Lung (tissue), 17 donors: ENCODE measurements at places on chromosomes 4 and X. TPM values are rescaled to one million over a fixed set of nuclear protein-coding genes. Genes with fewer than 3 reads are reported as not detected.

GRCh38 chr4:47913861-47914219, 543 bp downstream of the NFXL1 start:
- peak; percentile 73 for DNase-seq
- peak overlapping the region; percentile 62 for H3K27ac ChIP-seq
- peaks cover 4% of the 10 kb centered on the region for H3K36me3 ChIP-seq
- H3K4me1 ChIP-seq = peaks cover 3% of the 10 kb centered on the region
- H3K4me3 ChIP-seq = peak overlapping the region; percentile 79

DNA sequence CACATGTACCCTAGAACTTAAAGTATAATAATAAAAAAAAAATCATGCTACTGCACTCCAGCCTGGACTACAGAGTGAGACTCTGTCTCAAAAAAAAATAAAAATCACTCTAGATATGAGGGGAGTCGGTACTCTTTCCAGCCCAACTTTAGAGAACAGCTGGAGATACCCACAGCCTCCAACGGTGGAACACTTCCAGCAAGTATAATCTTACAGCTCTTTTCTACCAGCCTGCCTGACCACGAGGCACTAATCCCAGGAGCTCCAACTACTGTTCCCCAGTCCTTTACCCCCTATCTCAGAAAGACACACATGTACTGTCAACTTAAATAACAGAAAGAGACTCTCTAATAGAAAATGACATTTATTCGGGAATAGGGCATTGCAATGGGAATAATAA, 46.8 kb downstream of the STEEP1 start:
- no peaks in the 10 kb centered on the region for H3K4me1 ChIP-seq
- H3K27me3 ChIP-seq = no peaks in the 10 kb centered on the region
- DNase-seq = no peak
- no peak overlapping the region for H3K4me3 ChIP-seq
- H3K36me3 ChIP-seq = no peaks in the 10 kb centered on the region

GATA1 gene
- 0.43 TPM for total RNA-seq

C1QTNF7 gene
- 3.1 TPM for total RNA-seq

- peaks cover 3% of the 10 kb centered on the region for H3K4me1 ChIP-seq
- no peak overlapping the region for H3K4me3 ChIP-seq
- no peaks in the 10 kb centered on the region for H3K27me3 ChIP-seq
- peaks cover 19% of the 10 kb centered on the region for H3K36me3 ChIP-seq
- H3K27ac ChIP-seq = peak overlapping the region; percentile 1
Measured at GRCh38 chr4:3114377-3114776, 39.9 kb downstream of the HTT start.

DNA sequence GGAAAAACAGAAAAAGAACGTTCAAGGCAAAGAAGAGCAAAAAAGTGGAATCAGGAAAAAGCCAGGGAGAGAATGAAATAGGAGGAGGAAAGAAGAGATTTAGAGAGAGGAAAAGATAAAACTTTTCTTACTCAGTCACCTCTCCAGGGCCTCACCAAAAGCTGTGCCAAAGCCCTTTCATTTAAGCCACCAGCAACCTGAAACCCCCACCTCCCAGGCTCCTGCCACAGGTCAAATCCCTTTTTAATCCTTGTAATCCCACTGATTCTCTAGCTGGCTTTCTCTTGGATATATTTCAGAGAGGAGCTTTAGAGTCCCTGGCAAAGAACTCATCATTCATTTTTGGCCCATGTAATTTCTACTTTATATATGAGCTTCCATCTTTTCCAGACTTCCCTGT, 25.7 kb upstream of the XIAP start:
- no peak for DNase-seq
- H3K27ac ChIP-seq = no peak overlapping the region
- H3K4me1 ChIP-seq = no peaks in the 10 kb centered on the region
- no peak overlapping the region for H3K4me3 ChIP-seq
- no peaks in the 10 kb centered on the region for H3K27me3 ChIP-seq

- no peak overlapping the region for H3K27ac ChIP-seq
- H3K4me1 ChIP-seq = no peaks in the 10 kb centered on the region
- no peak for DNase-seq
- H3K27me3 ChIP-seq = no peaks in the 10 kb centered on the region
Measured at GRCh38 chr4:121428721-121429120, 47.9 kb upstream of the QRFPR start.

DNA sequence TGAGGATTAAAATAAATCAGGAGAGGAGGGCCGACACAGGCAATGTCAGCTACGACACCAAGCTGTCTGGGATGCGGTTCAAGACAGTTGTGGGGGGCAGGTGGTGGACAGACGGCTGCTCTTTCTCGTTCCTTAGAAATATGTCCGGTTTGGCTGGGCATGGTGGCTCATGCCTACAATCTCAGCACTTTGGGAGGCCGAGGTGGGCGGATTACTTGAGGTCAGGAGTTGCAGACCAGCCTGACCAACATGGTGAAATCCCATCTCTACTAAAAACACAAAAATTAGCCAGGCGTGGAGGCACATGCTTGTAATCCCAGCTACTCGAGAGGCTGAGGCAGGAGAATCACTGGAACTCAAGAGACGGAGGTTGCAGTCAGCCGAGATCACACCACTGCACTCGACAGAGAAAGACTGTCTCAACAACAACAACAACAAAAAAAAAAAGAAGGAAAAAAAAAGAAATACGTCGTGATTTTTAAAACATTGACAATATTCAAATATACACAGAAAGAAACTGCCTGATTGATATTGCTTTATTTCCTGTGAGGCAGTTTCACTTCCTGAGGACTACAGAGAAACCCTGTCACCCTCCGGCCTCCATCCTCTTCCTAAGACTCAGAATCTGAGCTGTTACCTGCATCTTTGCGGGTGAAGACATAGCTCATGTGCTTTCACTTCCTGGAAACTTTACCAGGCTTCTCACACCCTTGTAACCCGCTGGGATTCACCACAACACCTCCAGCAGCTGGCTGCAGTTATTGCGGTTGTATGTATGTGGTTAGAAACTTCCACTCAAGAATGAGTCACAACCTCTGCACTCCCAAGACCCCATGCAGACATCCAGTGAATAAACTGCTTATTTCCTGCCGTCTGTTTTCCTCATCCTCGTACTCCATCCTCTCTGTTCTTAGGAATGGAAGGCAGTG, 63.8 kb upstream of the STS start:
- H3K4me1 ChIP-seq = no peaks in the 10 kb centered on the region
- H3K36me3 ChIP-seq = peaks cover 3% of the 10 kb centered on the region
- no peak overlapping the region for H3K27ac ChIP-seq
- no peaks in the 10 kb centered on the region for H3K27me3 ChIP-seq

- no peak overlapping the region for H3K27ac ChIP-seq
- H3K36me3 ChIP-seq = no peaks in the 10 kb centered on the region
- DNase-seq = peak; percentile 80
- no peaks in the 10 kb centered on the region for H3K4me1 ChIP-seq
- H3K27me3 ChIP-seq = no peaks in the 10 kb centered on the region
Measured at GRCh38 chrX:114508756-114509155, 75.1 kb upstream of the HTR2C start.

DNA sequence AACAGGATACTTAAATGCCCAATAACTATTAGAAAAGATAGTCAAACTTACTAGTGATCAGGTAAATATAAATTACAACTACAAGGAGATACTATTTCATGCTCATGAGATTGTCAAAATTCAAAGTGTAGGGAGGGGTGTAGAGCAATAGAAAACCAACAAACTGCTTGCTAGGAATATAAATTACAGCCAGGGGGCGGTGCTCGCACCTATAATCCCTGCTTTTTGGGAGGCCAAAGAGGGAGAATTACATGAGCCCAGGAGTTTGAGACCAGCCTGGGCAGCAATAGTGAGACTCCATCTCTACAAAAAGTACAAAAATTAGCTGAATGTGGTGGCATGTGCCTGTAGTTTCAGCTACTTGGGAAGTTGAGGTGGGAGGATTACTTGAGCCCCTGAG, 556.5 kb upstream of the NR3C2 start:
- H3K27ac ChIP-seq = no peak overlapping the region
- H3K4me1 ChIP-seq = no peaks in the 10 kb centered on the region

SRPK3 gene
- 0.15 TPM for total RNA-seq

ODAPH gene
- total RNA-seq = not detected

TBC1D8B gene
- total RNA-seq = 5.6 TPM

GRCh38 chrX:16654093-16654492, 4.1 kb downstream of the S100G start:
- H3K27me3 ChIP-seq = peaks cover 27% of the 10 kb centered on the region
- H3K36me3 ChIP-seq = peaks cover 2% of the 10 kb centered on the region
- no peaks in the 10 kb centered on the region for H3K4me1 ChIP-seq
- DNase-seq = no peak

- H3K4me1 ChIP-seq = no peaks in the 10 kb centered on the region
- H3K36me3 ChIP-seq = no peaks in the 10 kb centered on the region
- no peak for DNase-seq
- no peak overlapping the region for H3K27ac ChIP-seq
Measured at GRCh38 chrX:66553973-66554372, 84.9 kb downstream of the EDA2R start.

GLRA2 gene
- not detected for total RNA-seq

DNA sequence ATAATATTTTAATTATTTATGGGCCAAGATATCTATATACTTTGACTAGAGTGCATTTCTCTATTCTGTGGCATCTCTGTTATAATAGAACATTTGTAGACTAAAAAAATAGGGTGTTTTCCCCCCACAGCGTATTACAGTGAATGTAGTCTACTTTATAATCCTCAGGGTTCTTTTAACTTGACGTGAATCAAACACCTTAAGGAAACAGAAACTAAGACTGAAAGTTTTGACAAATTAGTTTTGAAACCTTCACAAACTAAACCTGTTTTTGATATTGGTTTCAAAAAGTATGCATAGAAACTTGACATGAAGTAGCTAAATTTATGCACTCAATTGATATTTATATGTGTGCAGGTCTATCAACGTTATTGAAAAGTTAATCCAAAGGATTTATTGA, 1963.1 kb upstream of the TENM3 start:
- H3K4me3 ChIP-seq = no peak overlapping the region
- no peak for DNase-seq
- H3K4me1 ChIP-seq = no peaks in the 10 kb centered on the region
- no peaks in the 10 kb centered on the region for H3K27me3 ChIP-seq
- no peak overlapping the region for H3K27ac ChIP-seq

EVC2 gene
- total RNA-seq = 3.9 TPM

- H3K36me3 ChIP-seq = no peaks in the 10 kb centered on the region
- no peak overlapping the region for H3K4me3 ChIP-seq
- DNase-seq = no peak
- H3K27me3 ChIP-seq = peaks cover under 1% of the 10 kb centered on the region
- H3K27ac ChIP-seq = no peak overlapping the region
Measured at GRCh38 chr4:17310269-17310652, 201.6 kb downstream of the QDPR start.

DNA sequence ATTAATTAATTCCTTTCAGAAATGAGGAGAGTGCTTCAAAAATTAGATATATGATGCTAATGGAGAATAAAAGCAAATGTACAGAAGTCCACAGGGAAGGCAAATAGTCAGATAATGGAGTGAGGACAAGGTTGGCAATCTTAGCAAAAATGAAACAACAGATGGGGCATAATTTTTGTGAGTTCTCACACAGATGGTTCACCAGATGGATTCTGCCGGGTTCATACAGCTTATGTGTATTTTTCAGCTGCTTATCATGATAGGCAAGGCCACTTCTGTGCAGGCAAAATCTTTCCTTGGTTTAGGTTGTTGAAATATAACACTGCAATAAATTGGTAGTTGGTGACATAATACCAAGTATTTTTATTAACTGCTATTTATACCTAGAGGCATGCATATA, 1539.0 kb upstream of the IGFBP7 start:
- H3K4me1 ChIP-seq = no peaks in the 10 kb centered on the region
- H3K27ac ChIP-seq = no peak overlapping the region
- no peak for DNase-seq
- H3K4me3 ChIP-seq = no peak overlapping the region

PLXNA3 gene
- total RNA-seq = 61.1 TPM

IL13RA1 gene
- total RNA-seq = 64.0 TPM

DNA sequence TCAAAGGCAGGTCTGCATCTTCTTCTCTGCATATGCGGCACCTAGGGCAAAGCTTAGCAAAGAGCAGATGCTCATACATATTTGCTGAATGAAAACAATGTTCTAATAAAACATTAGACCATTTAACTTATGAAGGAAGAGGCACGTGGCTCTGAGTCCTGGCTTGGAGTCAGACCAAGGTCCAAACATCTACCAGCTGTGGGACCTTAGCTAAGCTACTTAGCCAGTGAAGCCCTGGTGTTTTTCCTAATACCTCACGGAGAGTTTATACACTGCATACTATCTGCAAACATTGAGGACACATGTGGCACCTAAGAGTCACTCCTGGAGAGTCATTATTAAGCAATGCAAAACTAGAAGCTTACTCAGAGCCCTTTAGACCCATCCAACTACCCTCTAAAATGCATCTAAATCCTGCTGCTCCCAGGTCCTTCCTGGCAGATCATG, 9.0 kb downstream of the PDGFC start:
- H3K4me3 ChIP-seq = no peak overlapping the region
- DNase-seq = peak; percentile 73
- no peaks in the 10 kb centered on the region for H3K27me3 ChIP-seq
- H3K4me1 ChIP-seq = peaks cover 1% of the 10 kb centered on the region
- H3K36me3 ChIP-seq = no peaks in the 10 kb centered on the region

DNA sequence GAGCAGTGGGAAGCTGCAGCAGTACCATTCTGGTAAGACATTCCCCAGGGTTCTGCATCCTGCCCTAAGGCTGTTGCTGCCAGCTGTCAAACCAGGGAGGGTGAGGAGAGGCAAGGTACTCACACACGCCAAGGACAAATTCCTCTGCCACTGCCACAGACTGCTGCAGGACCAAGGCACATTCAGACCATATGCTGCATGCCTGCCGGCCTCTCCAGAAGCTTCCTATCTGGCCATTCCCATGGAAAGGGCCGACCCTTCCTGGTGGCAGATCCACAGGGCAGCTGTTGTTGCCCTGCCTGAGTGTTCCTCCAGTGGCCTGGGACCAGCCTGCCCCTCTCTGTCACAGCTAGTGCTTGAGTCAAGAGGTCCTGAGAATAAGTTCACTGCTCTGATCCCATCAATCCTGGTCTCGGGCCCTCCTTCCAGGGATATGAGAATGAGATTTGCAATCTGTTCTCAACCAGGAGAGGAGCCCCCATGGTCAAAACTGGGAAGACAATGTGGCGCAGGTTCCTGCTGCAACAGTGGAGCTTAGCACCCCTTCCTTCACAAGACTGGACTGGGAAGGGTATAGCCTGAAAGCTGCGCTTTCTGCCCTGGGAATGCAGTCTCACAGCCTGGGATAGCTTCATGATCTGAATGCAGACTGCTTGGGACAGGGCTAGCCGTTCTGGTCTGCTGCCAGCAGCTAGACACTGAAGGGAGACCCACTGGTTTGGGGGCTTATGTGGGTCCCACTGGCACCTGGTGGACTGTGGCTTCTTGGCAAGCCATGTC, 342.5 kb upstream of the NDST3 start:
- H3K27ac ChIP-seq = no peak overlapping the region
- no peak for DNase-seq
- no peaks in the 10 kb centered on the region for H3K36me3 ChIP-seq
- no peaks in the 10 kb centered on the region for H3K27me3 ChIP-seq
